Hindlimb muscle (tissue), 1 donor: ENCODE measurements at places on chromosomes 4 and X. TPM values are rescaled to one million over a fixed set of nuclear protein-coding genes. Genes with fewer than 3 reads are reported as not detected.

DNA sequence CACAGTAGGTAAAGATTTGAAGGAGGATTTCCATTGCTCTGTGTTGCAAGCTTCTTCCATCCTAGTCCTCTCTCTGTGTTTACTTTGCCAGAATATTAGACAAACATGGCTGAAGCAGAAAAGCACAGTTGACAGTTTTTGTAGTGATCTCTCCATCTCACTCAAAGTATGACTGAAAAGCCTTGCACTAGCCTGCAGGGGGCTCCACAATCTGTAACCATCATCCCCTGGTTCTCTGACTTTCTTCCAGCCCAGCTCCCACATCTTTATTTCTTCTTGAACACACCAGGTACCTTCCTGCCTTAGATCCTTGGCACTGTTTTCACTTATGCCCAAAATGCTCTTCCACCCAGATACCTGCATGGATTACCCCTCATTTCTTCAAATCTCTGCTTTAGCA, 34.1 kb upstream of the HHIP start:
- DNase-seq = peak; percentile 3

The GAGE1 gene
- not detected for polyA plus RNA-seq

- peak; percentile 40 for DNase-seq
Observed at GRCh38 chr4:80365928-80366327, 30.4 kb downstream of the CFAP299 start.

GRCh38 chrX:7606039-7606652, 236.8 kb upstream of the VCX start:
- DNase-seq = no peak

The NPY1R gene
- 2.0 TPM for polyA plus RNA-seq

DNA sequence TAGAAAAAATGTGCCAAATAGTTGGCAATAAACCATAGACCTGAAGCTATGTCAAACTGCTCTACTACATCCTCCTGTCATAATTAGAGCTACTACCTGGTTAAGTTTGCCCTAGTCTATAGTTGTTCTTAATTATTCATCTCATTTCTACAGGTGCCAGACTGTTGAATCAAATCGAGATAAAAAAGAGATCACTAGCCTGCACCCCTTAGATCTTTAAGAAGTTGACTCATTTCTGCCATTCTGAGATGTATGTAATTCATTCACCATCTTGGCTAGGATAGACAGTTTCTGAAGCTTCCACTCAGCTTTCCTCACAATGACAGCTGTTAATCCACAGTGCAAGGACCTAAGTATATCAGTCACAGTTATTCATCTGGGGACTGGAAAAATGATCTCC, 452.1 kb upstream of the BOD1L1 start:
- no peak for DNase-seq

- no peak for DNase-seq
Observed at GRCh38 chr4:187889651-187890050, 105.9 kb upstream of the ZFP42 start.

- DNase-seq = no peak
Observed at GRCh38 chr4:123218981-123219380, 177.6 kb upstream of the SPRY1 start.

The GLRA3 gene
- polyA plus RNA-seq = not detected

The DNAJB14 gene
- polyA plus RNA-seq = 16.8 TPM

DNA sequence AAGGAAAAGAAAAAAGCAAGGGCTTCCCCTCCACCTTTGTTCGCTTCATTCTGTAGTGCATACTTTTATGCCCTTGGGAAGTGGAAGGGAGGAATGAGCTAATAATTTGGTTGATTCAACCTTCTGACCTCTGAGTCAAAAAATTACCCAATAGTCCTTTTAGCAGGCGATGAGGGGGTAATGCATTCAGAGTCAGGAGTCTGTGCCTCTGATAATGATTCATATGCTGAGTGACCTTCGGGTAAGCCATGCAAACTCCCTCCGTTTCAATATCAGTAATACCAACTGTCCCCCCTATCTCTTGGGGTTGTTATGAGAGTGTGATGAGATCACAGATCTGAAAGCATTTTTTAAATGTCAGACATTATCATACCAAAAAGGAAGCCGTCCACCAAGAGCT, 41.6 kb upstream of the ACSL4 start:
- no peak for DNase-seq

DNA sequence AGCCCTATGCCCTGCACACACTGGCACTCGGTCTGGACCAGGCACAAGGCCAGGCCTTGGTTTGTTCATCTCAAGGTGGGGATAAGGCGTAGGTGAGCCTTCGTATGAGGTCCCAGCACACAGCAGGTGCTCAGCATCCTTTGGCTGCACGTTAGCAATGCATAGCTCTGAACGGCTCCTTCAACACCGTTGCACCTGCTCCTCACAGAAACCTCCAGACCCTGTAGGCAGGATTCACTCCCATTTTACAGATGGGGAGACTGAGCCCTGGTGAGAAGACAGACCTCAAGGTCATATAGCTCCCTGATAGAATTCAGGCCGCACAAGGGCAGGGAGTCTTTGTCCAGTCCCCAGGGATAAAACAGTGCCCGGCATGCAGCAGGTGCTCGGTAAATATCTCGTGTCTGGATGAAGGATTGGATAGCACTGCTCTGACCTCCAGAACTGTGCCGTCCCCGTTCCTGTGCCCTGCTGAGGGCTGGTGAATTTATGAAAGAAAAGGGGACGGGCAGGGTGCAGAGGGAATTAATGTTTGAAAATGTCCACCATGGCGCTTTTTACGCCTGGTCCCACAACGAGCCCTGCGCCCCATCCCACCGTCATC, 2.4 kb downstream of the PPP2R2C start:
- no peak for DNase-seq

The RWDD4 gene
- 27.2 TPM for polyA plus RNA-seq

GRCh38 chr4:183402771-183403170, 41.7 kb upstream of the CDKN2AIP start:
- DNase-seq = no peak

GRCh38 chr4:113349430-113349829, 300.0 kb downstream of the ANK2 start:
- DNase-seq = no peak

DNA sequence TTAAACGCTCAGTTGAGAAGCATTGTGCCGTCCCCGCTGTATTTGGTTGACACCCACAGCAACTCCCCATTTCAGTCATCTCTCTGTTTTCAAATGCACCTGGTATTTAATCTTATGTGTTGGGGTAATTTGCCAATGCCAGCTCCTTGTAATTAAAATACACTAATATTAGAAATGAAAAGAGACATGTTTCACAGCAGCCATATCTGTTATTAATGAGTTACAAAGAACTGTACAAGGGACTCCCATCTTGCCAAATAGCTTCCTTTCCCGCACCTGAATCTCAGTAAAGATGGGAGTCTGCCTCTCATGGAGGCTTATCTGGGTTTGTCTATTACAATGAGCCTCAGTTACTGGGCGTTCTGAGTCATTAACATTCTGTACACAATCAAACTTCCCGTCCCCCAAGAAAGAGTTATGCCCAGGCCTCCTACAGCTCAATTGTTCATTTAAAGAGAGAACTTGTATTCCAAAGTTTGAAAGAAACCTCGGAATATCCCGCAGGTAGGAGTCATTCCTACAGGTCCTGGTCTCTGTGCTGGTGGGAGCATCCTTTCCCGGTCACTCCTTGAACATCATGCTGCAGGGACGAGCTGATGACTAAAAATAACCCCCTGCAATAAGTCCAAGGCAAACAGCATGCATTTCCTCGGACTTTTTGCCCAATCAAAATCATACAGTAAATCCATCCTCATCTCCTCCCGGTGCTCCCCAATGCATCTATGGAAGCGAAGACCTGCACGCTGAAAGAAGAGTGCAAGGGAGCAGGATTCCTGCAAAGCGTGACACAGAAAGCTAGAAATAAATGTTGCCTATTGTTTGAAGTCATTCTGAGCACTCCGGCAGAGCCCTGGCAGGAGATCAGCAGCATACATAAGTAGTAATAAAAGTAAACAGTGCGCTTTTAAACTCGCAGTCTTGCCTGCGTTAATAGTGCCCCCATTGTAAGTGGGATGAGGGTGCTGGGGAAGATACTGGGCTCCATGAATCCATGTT, 926 bp downstream of the NDP start:
- no peak for DNase-seq

The HSFX3 gene
- polyA plus RNA-seq = 0.77 TPM

The RS1 gene
- 0.06 TPM for polyA plus RNA-seq

The PNMA6E gene
- not detected for polyA plus RNA-seq

GRCh38 chrX:11375614-11376119, 82.5 kb downstream of the AMELX start:
- DNase-seq = no peak

DNA sequence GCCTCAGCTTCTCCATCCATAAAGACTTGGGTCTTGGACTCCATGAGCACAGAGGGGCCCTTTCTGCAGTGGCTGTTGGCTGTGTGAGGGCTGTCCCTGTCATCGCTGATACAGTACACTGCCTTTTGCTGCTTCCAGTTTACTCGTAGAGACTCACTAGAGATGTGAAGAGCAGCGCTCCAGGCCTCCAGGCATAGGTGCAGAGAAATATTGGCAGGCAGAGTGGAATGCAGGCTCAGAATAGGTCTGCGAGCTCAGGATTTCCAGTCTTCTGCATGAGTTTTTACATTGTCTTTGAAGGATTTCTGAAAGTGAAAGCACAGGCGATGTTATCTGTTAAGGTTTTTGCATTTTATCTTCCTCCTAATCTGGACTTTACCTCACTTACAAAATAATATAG, 97.4 kb downstream of the AASDH start:
- DNase-seq = peak; percentile 56

DNA sequence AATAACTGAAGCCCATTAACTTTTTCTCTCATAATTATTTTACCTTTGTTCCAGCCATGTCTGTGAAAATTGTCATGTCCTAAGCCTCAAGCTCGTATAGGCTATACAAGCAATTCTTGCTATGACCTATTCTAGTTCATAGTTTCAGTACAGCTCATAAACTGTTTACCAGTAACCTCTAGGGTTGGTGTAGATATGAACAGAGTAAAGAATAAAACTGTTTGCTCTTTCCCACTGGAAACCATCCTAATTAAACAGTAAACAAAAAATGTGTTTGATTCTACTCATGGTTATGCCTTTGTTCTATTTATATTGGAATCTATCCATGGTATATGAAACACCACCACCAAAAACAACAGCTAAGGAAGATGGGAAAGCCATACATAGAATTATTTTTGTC, 1444.0 kb upstream of the PCDH7 start:
- DNase-seq = no peak

The STAP1 gene
- 0.22 TPM for polyA plus RNA-seq
